ENCODE measurements at places on chromosomes 1 and 21.

GRCh38 chr1:38833146-38833545, 26.4 kb downstream of the RRAGC start:
- DNase-seq, result no peak

DNA sequence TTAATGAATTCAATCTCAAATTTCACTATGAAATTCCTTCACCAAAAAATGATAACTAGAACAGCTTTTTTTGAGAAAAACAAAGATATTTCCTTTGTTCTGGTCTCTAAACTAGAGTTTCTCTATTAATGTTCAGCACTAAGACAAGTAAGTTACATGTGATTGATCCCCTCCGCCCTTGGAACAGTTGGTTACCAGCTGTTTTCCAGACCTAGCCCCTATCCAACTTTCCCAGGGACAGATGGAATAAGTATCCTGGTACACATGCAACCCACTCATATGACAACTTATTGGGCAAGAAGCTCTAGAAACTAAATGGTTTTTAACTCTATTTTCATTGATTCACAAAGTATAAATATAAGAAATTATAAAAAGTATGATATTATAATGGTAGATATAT, 140.4 kb downstream of the COP1 start:
- no peak for DNase-seq

DNA sequence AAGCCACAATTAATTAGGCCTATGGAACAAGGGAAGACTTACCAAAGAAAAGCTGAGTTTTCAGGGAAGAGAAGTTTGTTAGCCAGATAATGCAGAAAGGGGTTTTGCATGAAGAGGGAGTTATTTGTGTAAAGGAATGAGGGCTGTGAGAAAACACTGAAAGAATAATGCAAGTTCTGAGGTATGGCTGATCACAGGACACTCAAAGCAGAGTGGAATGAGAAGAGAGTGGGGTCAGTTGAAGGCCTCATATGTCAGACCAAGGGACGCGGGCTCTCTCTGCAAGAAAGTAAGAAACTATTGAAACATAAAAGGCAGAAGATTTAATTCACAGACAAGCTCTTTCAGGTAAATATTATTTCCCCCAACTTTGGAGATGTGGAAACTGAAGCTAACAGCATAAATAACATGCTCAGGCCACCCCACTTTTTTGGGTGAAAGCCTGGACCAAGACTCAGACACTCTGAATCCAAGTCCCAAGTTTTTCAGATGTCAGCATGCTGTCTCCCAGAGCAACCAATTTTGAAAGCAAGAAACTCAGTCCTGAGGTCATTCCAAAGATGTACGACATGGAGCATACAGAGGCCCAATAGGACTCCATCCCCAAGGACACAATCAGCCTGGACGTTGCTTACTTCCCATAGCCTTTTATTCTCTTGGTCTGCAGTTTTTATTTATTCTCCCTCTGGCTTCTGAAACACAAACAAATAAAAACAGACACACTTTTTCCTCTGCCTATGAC, 47.3 kb upstream of the FGGY start:
- no peak for DNase-seq

DNA sequence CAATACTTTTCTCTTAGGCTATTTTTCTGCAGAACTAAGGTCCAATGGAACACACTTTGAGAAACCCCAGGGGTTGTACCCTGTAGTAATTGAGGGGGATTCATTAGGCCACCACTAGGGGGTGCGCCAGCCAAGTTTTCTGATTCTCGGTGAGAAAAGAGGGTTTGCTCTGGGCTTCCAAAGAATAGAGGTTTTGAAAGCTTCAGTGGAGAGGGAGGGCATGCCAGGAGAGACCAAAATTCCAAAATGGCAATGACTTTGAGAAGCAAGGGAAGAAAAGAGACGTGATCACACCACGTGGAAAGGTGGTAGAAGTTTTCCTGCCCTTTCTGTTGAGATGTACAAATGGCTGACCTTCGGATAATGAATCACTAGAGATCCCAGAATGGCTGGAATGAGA, 323.3 kb downstream of the RPS6KC1 start:
- DNase-seq, result peak; percentile 46

DNA sequence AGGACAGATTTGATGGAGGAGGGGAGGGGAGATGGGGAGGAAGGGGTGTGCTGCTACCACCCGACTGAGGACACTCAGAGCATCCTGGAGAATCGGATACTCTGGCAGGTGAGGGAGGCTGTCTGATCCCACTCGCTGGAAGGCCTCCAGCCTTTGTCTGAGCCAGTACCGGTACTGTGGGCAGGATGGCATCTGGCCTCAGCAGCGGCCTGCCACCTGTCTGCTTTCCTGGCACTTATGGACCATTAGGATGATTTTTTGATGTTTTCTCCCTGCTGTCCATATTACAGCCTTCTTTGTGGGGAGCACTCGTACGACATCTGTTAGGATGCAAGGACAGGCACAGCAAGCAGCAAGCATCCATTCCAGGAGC, 11.5 kb downstream of the ATP2B4 start:
- DNase-seq, result no peak

All from activated CD4-positive, alpha-beta T cell treated with anti-CD3 and anti-CD28 coated beads for 4 hours (primary cell).